ENCODE measurements at places on chromosomes 11 and 22.

GRCh38 chr11:110141812-110142211 lies 48.6 kb downstream of the ZC3H12C start:
- DNase-seq, result no peak

- DNase-seq, result no peak
Observed at GRCh38 chr11:13287681-13288080, 10.1 kb downstream of the BMAL1 start.

- DNase-seq, result no peak
Observed at GRCh38 chr22:49181942-49182341, 645.7 kb downstream of the BRD1 start.

DNA sequence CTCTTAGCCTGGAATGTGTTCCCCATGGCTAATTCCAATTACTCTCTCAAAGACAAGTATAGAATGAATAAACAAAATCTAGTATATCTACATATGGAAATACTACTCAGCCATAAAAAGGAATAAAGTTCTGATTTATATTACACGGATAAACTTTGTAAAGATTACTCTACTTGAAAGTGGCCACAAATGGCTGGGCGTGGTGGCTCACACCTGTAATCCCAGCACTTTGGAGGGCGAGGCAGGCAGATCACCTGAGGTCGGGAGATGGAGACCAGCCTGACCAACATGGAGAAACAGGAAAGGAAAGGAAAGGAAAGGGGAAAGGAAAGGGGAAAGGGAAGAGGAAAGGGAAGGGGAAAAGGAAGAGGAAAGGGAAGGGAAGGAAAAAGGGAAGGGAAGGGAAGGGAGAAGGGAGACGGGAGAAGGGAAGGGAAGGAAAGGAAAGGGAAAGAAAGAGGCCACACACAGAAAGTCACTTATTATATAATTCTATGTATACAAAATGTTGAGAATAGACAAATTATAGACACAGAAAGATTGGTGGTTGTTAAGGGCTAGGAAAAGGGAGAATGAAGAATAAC lies 90.7 kb upstream of the CLNS1A start:
- DNase-seq, result no peak

DNA sequence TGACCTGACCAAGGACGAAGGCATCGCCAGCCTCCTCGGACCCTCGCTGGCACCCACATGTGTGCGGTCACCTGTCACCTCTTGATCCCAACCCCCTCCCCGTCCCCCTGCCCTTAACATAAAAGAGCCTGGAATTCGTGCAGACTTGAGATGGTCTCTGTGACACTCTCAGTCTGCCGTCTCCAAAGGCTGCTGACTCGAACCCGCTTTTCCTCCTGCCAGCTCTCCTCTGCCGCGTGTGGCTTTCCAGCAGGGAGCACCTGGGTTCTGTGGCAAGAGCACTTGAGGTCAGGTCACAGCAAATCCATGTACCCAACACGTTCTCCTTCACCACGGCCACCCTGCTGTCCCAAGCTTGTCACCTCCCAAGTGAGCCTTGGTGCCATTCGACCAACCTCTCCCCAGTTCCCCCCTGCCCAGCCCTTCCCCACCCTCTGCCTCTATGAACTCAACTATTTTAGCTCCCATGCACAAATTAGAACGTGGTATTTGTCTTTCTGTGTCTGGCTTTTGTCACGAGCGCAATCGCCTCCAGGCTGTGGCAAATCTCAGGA lies 207.6 kb downstream of the BRD1 start:
- DNase-seq, result no peak

GRCh38 chr11:14454861-14455632 lies 44.6 kb downstream of the COPB1 start:
- no peak for DNase-seq

DNA sequence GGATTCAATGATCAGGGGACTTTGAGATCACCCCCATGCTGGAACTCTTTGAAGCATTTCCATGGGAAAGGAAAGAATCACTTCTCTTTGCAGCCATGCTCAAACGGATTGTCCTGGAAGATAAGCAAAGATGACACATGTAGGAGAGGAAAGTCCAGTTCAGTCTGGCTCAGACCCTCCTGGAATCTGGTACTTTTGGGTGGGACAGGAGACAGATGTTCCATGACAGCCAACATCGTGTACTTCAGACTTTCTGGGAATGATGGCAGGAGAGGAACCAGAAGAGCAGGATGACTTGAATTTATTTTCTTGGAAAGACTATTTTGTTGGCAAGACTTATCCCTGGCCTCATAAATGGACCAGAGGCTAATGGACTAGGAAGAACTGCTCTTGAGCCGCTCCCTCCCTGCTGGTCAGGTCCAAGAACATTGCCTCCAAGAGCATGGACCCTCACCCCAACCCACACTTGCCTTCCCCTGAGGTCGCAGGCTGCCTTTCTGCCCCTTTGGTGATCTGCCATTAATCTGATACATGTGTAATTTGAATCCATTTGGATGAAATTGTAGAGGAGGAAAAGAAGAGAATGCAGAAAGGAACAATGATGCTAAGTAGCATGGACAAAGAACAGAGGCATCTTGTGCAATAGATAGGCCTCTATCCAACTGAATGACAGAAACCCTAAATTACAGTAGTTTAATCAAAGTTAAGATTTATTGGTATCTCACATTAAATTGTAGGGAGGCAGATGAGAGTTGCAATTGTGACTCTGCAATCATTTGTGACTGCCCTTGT lies 201.0 kb downstream of the SNX19 start:
- no peak for DNase-seq

GRCh38 chr22:49525801-49526535 lies 301.7 kb downstream of the BRD1 start:
- peak; percentile 66 for DNase-seq

- no peak for DNase-seq
Observed at GRCh38 chr22:17664414-17665055, 26.0 kb downstream of the BCL2L13 start.

DNA sequence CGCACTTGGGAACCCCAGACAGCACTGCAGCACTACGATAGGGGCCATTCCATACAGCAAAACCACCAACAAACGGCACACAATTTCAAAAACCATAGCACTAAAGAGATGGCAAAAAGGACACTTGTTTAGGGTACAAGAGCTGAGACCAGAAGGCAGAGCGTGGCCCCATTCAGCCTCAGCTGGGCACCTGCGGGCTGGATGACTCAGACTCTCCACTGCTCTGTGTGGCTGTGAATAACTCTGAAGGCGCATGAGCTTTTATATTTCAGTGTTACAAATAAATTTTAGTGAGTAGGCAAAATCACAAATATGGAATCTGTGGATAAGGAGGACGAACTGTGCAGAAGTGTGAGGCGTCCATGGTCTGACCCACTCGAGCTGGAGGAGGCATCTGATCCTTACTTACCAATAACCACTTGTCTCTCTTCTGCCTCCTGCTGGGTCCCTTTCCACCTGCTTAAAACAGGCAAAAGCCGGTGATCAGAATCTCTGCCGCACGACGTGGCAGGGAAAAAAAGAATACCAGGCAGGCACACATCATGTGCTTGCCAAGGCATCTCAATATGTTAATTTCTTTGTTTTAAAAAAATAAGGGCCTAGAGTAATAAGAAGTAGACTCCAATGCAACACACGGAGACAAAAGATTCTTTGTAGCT lies 325.7 kb downstream of the SHANK2 start:
- DNase-seq, result no peak

- DNase-seq, result no peak
Observed at GRCh38 chr11:42239188-42239587, 779.7 kb upstream of the LRRC4C start.

- DNase-seq, result no peak
Observed at GRCh38 chr11:81963018-81963417, 770.6 kb downstream of the FAM181B start.

DNA sequence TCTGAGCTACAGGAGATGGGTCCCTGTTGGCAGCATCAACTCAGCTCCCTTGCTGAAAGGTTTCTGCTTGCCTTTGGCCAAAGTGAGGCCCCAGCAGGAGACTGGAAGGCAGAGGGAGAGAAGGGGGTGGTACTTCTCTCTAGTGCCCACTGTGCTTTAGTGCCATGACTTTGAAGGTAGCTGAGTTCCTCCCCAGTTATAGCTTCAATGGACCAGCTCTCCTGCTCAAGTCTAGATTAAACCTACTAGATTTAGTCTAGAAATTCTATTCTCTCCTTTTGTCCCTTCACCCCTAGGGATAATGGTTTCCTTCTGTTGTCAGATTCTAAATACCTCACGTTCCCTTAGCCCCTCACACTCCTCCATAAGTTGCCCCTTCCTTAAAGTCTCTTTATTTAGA lies 119.2 kb downstream of the TIMP3 start:
- DNase-seq, result no peak

GRCh38 chr11:3163241-3163981 lies 1.7 kb downstream of the OSBPL5 start:
- DNase-seq, result peak; percentile 55

DNA sequence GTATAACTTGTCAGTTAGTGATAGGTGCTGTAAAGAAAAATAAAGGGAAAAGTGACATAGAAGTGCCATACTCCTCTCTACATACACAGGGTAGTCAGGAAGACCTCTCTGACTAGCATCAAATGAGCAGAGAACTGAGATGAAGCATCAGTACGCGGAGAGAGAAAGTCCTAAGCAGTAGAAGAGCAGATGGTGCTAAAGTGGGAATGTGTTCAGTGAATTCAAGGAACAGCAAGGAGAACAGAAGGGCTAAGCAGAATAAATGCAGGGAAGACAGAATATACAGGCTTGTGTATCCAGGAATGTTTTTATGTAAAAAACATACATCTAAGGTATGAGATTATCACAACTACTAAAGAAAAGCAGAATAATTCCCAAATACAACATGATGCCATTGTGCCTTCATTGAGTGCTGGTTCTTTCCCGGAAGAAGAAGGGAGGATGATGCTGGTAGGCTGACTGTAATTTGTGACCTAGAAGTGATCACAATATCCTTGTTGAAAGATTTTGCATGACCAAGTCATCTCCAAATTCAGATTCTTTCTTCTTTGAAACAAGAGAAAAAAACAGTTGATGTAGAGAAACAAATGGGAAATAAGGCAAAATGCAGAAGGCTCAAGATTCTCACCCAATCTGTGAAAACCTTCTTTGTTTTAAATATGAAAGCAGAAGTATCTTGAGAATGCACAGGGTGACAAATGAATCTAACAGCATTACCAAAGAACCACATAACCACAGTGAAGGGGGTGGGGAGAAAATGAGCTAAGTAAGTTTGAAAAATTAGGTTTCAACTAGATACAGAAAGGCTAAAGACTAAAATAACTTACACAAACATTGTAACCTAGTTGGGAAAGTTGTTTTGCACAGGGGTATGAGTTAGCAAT lies 20.5 kb downstream of the MRE11 start:
- no peak for DNase-seq

- DNase-seq, result peak; percentile 13
Observed at GRCh38 chr22:44402196-44403111, 89.7 kb upstream of the SHISAL1 start.

- DNase-seq, result no peak
Observed at GRCh38 chr11:68370211-68371111, 58.1 kb downstream of the LRP5 start.

GRCh38 chr22:27424319-27424718 lies 377.2 kb downstream of the MN1 start:
- DNase-seq, result no peak

DNA sequence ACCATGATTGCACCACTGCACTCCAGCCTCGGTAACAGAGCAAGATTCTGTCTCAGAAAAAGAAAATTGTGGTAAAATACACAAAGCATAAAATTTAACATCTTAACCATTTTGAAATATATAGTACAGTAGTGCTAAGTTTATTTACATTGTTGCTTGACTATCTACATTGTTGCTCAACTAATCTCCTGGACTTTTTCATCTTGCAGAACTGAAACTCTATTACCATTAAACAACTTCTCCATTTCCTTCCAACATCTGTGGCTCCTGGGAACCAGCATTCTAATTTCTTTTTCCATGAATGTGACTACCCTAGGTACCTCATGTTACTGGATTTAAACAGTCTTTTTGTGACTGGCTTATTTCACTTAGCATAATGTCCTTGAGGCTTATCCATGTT lies 13.5 kb upstream of the VWA5A start:
- no peak for DNase-seq

DNA sequence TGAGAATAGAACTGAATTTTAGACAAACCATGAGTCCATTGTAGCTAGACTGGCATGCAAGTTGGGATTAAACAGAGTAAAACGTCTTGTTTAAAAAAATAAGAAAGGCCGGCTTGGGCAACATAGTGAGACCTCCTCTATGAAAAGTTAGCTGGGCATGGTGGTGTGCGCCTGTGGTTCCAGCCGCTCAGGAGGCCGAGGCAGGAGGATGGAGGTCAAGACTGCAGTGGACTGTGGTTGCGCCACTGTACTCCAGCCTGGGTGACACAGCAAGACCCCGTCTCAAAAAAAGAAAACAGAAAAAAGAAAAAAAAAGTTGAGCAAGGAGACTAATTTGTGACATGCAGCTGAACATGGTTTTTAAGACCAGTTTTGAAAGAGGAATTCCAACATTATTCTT lies 23.5 kb downstream of the CDPF1 start:
- no peak for DNase-seq

GRCh38 chr11:133906746-133907145 lies 50.0 kb downstream of the IGSF9B start:
- DNase-seq, result no peak

GRCh38 chr11:1150116-1150515 lies 7.6 kb upstream of the MUC5AC start:
- DNase-seq, result no peak

DNA sequence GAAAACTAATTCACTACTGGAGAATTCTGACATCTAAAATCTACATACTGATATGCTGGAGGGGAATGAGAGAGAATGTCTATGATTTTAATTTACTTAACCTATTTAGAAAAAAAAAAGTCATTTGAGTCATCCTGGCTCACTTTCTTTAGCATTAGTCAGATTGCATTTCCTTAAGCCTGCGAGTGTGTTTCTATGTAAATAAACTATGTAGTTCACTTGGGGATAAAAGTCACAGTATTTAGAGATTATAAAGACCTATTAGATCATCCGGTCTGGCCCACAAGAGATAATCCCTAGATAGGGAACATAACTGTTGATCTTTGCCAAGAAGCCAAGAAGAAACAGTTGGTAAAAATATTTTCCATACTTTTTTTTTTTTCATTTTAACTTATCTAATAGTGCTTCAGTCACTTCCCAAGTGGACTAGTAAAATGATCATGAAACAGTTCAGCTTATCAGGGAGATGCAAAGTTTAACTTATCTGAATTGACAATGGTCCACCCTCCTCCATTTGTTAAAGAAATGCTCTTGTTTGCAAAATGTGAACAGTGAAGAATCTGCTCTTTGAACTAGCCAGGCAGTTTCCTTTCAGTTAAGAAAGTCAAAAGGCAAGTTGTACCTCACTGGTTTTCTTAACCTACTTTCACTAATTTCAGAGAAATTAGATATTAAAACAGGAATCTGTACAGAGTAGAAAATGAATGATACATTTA lies 21.2 kb upstream of the BLID start:
- DNase-seq, result no peak

GRCh38 chr22:46678785-46679700 lies 58.9 kb downstream of the GRAMD4 start:
- no peak for DNase-seq

DNA sequence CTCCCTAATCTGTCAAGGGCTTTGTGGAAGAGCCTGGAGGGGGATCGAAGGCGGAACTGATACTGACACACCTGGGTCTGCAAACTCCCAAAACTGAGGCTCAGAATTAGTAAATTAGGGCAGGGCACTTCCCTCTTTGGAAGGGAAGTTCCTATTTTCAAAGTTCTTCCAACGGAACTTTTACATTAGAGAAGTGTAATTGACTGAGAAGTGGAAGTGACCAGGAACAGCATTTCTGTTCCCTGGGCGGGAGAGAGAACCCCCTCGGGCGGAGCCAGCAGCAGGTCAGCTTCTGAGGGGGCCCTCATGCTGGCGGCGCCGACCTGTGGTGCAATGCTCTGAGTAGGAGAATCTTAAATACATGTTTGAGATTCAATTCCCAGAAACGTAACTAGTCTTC lies 1.1 kb upstream of the CBL start:
- DNase-seq, result no peak

GRCh38 chr11:22797047-22797446 lies 32.6 kb downstream of the SVIP start:
- DNase-seq, result no peak
